Epithelial cell of esophagus (primary cell): ENCODE measurements at places on chromosomes 3 and 15.

GRCh38 chr3:102745881-102746280 is 311.1 kb downstream of the ZPLD1 start:
- peak; percentile 17 for DNase-seq

DNA sequence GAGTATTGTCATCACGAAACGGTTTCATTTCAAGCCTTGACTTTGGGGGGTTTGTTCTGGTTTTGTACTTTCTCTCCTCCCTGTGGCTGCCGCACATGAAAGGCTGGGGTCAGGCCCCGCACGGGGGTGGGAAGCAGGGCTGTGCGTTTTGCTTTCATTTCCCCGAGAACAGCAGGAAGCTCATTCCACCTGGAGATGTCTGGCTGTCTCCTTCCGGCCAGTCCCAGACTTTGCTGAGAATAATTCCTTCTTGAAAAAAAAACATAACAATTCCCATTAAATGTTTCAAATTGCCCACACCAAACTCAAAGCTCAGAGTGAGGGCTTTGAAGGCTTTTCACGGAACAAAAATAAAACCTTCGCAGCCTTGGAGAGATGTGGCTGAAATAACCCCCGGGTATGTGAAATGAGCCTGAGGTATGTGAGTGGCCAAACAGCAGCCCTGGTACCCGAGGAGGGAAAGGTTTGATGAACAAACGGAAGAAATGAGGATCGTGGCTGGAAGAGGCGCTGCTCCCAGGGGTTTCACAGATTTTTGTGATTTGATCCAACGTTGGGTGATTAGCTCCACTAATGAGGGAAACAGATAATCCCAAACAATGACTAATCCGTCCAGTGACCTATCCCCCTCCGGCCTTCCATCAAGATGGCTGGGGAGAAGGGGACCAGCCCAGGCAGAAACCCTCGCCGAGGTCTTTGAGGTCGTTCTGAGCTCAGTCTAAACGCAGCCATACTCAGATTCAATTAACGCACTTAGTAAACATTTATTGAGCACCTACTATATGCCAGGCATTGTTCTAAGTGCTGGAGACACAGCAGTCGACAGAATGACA is 126.9 kb upstream of the MEF2A start:
- no peak for DNase-seq

DNA sequence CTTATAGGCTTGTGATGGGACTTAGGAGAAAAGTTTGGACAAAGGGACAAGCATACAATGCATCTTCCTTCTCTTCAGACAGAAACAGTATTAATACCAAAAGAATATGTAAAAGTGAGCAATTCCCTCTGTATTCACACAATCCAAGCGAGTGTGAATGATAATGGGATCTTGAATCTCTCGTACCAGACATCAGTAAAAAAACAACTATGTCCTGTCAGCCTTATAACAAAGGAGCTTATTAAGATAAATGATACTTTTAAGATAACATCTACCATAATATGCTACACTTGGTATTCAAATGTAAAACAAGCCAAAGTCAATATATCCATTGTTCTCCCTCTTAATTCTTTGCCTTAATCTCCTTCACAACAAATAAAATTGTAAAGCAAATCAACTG is 288.6 kb upstream of the CNTN6 start:
- no peak for DNase-seq

GRCh38 chr3:53069422-53070068 is 23.7 kb upstream of the SFMBT1 start:
- DNase-seq: no peak

GRCh38 chr15:33008284-33008995 is 186.1 kb downstream of the FMN1 start:
- DNase-seq: no peak

DNA sequence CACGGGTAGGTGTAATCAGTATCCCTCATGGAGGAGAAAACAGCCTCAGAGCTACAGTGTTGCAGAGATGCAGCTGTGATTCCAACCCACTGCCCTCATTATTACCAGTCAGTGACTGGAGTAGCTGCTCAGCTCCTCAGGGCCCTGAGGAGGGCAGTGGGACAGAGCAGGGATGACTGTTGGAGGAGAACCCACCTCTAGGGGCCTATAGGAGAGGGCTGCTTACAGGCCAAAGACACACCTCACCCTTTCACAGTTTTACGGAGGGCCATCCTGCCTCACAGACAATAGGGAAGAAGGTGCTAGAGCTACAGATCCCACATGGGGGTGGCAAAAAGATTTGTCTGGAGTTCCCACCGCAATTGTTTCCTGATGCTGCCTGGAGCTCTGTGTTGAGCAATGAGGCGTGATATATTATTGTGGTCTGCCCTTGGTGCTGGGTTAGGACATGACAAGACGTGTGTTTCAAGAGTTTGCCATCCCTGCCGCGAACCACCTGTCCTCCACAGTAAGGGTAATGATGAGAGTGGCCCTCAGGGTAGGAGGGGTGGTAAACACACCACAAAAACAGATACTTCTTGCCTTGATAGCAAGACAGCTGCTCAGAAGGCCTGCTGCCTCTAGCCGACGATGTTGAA is 140.5 kb upstream of the TPM1 start:
- DNase-seq: peak; percentile 88

- DNase-seq: no peak
Measured at GRCh38 chr3:50651920-50652529, 22.7 kb upstream of the DOCK3 start.

DNA sequence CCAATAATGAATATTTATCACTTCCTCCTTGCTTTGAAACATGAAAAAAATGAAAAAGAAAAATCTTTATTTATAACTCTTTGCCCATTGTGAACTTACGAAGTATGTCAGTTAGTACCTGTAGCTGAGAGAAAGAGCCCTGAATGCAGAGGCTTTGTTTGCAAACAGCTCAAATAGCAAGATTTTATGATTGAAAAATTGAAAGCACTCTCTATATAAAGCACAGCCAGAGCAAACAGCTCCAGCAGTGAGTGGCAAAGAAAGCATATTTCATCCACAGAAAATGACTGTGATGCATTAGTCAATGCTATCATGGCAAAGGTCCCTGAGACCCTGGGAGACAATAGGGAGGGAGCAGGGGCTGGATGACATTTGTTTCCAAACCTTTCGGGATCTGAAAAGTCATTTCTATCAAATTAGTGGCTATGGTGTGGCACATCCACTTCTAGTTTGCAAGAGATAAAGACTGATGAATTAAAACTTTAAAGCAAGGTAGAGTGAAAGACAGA is 576.1 kb downstream of the OTOL1 start:
- no peak for DNase-seq

DNA sequence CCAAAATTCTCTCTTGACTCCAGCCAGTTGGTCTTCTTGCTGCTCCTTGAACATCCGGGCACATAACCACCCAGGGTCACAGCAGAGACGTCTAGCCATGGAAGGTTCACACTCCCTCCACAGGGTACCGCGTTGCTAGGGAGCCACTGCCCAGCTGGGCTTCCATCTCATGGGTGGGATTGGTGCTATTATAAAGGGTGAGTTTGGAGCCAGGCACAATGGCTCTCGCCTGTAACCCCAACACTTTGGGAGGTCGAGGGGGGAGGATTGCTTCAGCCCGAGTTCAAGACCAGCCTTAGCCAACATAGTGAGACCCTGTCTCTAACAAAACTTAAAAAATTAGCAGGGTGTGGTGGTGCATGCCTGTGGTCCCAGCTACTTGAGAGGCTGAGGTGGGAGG is 17.5 kb upstream of the SKOR1 start:
- no peak for DNase-seq

GRCh38 chr3:117480972-117481371 is 771.4 kb downstream of the TUSC7 start:
- DNase-seq: no peak

DNA sequence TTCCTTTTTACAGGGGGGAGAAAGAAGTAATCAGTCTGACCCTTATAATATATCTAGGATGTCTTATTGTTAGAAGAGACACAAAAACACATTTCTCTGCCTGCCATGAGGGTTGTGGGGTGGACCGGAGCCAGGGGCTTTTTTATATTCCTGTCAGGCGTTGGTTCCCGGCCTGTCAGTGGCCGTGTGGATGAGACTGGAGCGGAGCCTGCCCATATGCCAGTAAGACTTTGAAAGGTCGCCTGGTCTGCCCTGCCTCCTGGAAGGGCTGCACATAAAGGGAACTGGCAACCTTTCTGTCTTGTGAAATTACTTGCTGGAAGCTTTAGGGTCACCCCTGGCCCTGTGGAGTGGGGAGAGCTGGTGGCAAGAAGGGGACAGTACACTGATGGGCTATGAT is 34.7 kb downstream of the MAP3K13 start:
- DNase-seq: no peak

GRCh38 chr15:25893596-25893995 is 30.5 kb upstream of the ATP10A start:
- DNase-seq: no peak

- DNase-seq: no peak
Measured at GRCh38 chr3:108951820-108952501, 1.7 kb downstream of the GUCA1C start.

DNA sequence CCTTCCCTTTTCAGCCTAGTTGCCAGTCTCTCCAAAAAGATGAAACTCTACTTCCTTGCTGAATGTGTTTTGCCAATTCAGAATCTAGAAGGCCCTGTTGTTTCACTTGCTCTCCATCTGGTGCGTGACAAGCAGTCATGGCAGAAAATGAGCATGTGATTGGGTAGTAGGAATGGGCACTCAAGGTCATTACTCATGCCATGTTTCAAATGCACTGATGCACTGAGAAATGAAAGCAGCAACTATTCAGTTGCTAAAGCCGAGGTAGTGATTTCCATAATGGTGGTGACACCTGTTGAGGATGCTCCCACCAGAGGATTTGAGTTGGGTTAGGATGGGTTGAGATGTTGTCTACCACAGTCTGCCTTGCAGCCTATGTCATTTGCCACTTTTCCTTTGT is 12.7 kb downstream of the ZBTB38 start:
- no peak for DNase-seq

DNA sequence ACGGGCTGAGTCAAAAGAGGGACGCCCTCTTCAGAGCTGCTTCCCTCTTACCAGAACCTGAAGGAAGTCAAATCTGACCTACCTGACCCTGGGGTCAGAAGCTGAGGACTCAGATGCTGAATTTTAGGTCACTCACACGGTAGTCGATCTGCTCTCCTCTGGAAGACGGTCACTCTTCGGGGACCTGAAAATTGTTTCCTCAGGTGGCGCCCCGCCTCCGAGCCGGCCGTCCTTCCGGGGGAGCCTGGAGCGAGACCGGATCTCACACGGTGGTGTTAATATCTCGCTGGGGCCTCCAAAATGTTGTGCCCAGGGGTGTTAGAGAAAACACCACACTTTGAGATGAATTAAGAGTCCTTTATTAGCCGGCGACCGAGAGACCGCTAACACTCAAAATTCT is 737.2 kb downstream of the SI start:
- DNase-seq: no peak

GRCh38 chr3:122004107-122004506 is 17.9 kb downstream of the ILDR1 start:
- peak; percentile 37 for DNase-seq

DNA sequence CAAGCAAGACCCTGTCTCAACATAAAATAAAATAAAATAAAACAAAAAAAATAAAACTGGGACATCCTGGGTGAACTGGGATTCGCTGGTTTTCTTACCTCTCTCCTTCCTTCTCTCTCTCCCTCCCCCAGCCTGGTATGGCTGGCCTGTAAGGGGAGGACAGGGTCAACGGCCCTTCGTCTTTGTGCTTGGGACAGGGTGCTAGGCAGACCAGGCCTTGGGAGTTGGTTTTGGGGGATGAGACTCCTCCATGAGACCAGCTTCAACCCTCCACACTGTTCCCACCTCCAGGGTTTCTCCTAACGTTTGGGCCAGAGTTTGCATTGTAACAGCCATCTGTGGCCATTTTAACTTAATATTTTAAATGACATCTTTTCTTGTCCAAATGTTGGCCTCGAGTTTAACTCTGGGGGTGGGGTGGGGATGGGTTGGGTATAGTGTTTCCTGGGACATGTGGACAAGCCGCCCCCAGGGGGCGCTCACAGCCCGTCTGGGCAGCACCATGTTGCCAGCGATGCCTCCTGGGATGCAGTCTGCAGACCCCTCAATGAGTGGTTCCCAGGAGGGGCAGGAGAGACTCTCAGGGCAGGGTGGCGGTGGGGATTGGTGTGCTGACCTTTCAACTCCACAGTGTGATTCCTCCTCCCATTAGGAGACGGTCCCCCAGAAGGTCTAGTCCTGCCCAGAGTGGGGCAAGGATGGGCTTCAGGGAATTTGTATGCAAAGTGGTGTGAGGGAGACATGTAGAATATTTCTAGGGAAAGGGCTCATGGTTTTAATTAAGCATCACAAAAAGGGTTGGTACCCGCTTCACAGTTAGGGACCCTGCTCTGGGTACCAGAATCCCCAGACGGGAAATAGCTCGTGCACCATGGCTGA is 37.7 kb upstream of the LCTL start:
- peak; percentile 58 for DNase-seq

- peak; percentile 84 for DNase-seq
Measured at GRCh38 chr3:189132231-189132671, 39.5 kb upstream of the TPRG1 start.

- no peak for DNase-seq
Measured at GRCh38 chr3:17188378-17188777, 303.6 kb downstream of the PLCL2 start.

GRCh38 chr3:12810013-12810780 is 13.7 kb downstream of the CAND2 start:
- DNase-seq: peak; percentile 88

- no peak for DNase-seq
Measured at GRCh38 chr15:81334768-81335435, 11.0 kb upstream of the STARD5 start.

GRCh38 chr3:16817197-16817596 is 67.6 kb upstream of the PLCL2 start:
- DNase-seq: no peak

DNA sequence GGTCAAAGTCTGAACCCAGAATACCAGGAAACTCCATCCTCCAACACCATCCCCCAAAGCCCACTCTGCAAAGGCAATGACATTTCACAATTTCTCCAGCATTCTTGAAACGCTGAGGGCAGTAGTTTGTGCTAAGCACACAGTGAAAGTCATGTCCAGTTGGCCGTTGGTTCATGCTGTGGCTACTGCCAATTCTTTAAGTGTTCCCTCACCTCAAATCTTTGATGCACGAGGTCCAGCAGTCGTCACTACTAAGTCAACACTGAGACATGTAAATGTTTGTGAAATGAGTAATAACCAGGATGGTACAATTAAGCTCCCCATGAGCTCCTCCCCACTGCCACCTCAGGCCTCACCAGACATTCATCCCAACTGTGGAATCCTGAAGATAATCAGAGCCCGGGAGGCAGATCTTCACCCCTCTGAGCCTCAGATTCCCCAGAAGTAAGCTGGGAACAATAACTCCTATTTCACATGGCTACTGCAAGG is 7.0 kb downstream of the SUCLG2 start:
- peak; percentile 87 for DNase-seq

- DNase-seq: peak; percentile 64
Measured at GRCh38 chr15:99059010-99059981, 45.6 kb upstream of the SYNM start.

DNA sequence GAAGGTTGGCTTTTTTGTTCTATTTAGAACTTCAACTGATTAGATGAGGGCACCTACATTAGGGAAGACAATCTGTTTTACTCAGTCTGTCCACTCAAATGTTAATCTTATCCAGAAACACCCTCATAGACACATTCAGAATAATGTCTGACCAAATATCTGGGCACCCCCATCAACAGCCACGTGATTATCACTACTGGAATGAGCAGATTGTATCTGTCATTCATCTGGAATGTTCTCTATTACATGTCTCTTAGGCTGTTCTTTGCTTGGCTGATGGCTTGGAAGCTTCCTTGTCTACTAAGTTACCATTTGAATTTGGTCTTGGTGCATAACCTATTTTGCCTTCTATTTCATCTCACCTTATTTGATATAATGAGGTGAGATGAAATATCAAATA is 15.7 kb upstream of the LRRC58 start:
- DNase-seq: peak; percentile 34
